ENCODE measurements at places on chromosomes 6 and 20.

DNA sequence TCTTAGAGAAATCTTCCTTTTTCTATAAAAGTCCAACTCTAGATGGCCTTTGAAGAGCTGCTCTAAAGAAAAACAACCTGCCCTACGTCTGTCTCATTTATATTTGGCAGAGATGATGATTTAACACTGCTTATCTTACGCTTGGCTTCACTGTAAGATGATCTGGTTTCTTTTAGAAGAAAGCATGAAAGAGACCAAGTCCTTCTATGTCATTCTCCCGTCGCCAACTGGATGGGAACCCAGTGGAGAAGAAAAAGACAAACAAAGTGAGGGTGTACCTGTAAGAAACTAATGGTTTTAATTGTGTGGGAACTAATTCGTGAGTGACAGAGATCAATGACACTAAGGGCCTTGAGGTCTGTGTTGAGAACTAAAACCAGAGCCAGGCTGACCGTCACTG is 92.8 kb downstream of the MBOAT1 start:
- no peak for DNase-seq

DNA sequence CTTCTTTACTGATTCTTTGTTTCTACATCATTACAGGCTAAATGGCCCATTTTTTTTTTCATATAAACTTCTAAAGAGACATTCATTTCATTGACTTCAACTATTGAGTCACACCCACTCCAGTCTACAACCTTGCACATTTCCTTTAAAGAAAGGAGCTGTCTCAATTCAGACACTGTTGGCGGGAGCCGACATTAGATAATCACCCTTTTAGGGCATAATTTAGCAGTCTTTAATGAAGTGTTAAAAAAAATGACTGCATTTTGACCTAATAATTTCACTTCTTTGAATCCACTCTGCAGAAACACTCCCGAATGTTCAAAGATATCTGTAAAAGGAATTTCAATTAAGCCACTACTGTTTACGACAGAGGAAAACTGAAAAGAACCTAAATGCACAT is 1.5 kb downstream of the EPM2A start:
- DNase-seq = no peak

- DNase-seq = no peak
These were observed 100.3 kb downstream of the ARHGAP18 start for GRCh38 chr6:129609635-129610034.

GRCh38 chr6:22476811-22477390 is 92.5 kb upstream of the HDGFL1 start:
- DNase-seq = no peak

DNA sequence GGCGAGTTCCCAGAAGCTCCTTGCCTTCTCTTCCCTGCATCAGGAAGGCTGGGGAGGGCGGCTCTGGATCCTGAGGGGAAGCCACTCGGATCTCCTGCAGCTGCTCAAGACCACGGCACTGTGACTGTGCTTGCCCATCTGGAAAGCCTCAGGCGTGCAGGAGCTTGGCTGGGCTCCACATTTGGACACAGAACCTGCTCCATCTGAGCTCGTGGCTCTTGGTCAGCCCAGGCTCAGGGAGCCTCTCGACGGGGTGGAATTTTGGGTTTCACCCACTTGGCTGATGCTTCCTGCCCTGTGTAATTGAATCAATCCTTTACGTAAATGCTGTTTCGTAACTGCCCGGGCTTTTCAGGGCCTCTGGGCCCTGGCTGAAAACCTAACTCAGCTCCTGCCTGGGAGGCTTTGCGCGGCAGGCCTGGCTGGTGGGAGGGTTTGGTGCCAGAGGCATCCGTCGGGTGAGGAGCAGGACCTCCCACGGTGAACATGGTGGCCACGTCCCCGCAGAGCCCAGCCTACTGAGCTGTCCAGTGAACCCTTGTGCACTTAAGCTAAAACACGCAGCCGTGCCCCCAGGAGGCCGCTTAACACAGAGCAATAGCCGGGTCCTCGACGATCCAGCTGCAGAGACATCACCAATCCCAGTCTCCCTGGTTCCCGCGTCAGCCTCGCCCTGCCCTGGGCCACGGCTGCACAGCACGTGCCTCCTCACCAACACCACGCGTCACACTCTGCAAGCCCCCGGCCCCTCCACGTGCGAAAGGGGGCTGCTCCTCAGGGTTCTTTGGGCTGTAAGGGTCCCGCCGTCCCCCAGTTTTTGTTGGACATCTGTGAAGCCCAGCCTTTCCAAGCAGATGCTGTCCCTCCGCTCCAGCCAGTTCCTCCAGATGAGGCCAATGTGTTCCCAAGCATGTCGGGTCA is 241.0 kb downstream of the DLL1 start:
- DNase-seq = no peak

GRCh38 chr6:107108201-107108890 is 7.0 kb downstream of the BEND3 start:
- DNase-seq = no peak

- DNase-seq = no peak
These were observed 219.8 kb downstream of the TFAP2A start for GRCh38 chr6:10194816-10195672.

GRCh38 chr6:2102316-2102883 is 143.0 kb downstream of the GMDS start:
- no peak for DNase-seq

DNA sequence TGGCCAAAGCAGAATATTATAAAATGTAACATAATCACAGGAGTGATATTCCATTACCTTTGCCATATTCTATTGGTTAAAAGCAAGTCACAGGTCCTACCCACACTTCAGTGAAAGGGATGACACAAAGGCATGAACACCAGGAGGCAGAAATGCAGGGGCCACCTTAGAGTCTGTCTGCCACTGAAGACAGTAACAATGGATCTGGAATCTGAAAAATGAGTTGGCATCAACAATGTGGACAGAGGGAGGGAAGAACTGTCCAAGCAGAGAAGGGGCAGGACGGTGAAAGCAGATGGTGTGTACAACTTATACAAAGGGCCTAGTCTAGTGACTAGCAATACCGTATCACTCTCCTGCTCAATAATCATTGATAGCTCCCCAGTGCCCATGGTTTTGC is 6.6 kb upstream of the LPIN3 start:
- no peak for DNase-seq

DNA sequence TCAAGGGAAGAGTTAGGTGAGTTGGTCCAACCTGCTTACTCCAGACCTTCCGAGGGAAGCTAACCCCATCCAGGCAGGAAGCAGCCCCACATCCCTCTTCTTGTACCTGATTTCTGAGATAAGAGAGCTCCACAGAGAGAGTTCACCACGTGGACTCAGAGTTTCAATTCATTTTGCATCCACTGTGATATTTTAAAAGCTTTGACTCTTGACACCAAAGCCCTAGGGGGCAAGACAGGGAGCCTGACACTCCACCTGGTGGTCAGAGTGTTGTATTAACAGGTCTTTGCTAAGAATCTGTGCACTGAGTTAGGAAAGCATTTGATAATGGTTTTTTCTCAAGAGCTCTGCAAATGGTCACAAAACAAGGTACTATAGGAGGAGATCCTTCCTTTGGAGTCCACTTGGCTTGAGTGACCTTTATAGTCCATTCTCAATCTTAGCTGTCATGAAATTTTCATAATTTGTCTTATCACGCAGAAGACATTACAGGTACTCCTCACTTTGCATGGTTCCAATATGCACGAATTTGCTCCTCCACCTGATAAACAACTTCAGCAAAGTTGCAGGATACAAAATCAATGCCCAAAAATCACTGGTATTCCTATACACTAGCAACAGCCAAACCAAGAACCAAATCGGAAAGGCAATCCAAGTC is 56.2 kb upstream of the RIPOR2 start:
- DNase-seq = no peak

DNA sequence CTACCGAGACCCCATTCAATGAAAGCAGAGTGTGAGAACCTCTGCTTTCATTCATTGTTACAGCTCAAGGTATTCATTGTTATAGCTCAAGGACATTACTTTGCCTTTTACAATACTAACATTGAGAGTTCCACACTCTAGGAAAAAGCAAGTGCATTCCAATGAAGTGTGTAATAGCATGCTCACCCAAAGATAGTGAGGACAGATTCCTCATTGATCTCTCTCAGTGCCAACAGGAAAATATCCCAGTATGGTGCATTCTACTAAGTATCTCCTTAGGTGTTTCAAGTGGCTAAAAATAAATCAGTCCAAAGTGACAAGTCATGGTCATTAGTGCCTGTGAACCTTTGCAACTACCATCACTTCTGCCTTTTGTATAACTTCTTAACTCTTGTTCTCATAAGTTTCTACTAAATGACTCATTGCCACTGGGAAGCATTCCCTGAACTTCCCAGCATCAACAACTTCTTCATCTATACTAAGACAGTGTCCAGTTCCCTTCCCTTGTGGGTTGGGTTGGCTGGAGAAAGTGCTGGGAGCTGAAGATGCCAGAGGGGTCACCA is 140.7 kb upstream of the STXBP5 start:
- no peak for DNase-seq

DNA sequence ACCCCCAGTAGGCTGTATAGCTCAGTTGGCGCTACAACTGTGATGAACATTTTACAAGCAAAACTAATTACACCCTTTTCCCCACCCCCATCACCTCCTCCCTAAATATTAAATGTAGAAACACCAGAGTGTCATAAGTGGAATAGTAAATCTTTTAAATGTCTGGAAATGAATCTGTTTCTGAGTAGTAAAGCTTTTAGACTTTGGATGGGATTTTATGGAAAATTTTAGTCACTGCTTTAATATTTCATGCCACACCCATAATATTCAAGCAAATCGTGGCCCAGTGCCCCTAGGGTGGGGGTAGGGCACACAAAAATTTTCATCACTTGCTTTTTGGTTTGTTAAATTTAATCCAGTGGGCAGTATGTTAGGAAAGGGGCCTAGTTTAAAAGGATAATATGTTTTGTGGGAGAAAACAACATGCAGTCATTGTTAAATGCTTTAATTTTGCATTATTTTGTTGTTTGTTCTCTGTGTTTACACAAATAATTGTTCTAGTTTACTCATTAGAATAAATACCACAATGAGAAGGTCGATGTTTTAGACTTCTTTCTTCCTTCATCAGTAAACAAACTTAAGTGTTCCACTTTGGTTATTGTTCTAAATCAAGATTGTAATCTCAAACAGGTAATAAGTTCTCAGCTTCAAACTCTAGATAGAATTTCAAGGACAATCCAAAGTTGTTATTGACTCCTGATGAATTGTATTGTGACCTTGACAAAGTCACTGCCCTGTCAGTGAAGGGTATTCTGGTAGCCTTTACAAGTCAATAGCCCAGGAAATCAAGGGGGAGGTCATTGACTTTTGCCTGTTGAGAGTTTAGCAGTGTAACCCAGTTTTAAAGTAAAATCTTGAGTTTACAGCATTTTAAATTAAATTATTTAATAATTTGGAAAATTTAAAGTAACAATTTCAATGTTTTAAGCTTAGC is 79.2 kb downstream of the CBFA2T2 start:
- DNase-seq = no peak

- DNase-seq = no peak
These were observed 33.4 kb upstream of the INSM1 start for GRCh38 chr20:20334489-20334888.

DNA sequence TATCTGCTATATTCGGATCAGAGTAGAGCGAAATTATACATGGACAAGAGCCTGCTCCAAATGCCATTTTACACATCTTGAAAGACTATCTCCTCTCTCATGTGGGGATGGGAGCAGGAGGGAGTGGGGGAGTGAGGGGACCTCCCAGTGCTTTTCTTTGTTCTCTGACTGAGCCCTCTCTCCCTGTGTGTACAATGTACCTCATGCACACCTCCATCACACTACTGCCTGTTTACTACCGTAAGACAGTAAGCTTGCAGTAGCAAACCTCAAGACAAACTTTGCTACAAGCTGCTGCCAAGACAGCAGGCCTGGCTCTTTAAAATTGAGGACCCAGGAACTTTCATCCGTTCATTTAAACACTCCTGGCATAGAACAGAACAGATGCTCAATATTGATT is 7.2 kb downstream of the NHSL1 start:
- DNase-seq = no peak

- DNase-seq = no peak
These were observed 625.9 kb upstream of the FLRT3 start for GRCh38 chr20:14963262-14963663.

- no peak for DNase-seq
These were observed 221.9 kb upstream of the OPRM1 start for GRCh38 chr6:153817173-153817572.

- DNase-seq = no peak
These were observed 140.1 kb upstream of the GMDS start for GRCh38 chr6:2385471-2385983.

DNA sequence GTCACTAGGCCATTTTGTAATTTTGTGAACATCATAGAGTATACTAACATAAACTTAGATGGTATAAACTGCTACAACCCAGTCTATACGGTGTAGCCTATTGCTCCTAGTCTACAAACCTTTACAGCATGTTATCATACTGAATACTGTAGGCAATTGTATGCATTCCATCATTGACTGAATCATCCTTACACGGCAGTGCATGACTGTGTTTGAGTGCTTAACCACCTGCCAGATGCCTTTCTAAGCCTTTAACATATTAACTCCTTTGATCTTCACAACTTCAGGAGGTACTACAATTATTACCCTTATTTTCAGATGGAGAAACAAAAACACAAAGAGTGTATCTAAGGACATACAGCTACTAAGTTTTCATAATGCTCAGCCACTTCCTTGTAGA is 14.0 kb downstream of the DPPA5 start:
- DNase-seq = no peak

GRCh38 chr20:57468523-57469417 is 56.2 kb downstream of the CTCFL start:
- no peak for DNase-seq

- no peak for DNase-seq
These were observed 113.4 kb downstream of the PSMB1 start for GRCh38 chr6:170439366-170440361.

GRCh38 chr6:163146036-163146435 is 268.5 kb upstream of the QKI start:
- no peak for DNase-seq

DNA sequence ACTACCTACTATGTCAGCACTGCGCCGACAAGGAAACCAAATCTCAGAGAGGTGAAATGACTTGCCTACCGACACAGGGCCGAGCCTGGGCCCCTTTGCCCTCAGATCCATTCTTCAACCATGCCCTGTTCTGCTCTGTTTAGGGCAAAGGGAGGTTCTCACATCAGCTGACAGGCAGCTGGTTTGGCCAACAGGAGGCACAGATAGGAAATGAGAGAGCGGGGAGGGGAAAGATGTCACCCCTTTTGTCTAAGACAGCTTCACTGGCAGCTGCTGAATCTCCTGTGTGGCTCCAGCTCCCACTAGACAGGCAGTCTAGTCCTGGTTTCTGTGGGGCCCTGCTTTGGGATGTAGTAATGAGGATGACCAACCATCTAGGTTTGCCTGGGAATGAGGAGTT is 158.7 kb downstream of the TMEM200A start:
- DNase-seq = no peak

- no peak for DNase-seq
These were observed 54.7 kb downstream of the PTPRK start for GRCh38 chr6:128465368-128466343.
